ENCODE measurements at places on chromosomes 2 and 18. TPM values are rescaled to one million over a fixed set of nuclear protein-coding genes. Genes with fewer than 3 reads are reported as not detected.

Gene TRIM43B
- total RNA-seq: 1.1 TPM

Gene ZBTB14
- 17.3 TPM for total RNA-seq

Gene APOB
- total RNA-seq: 0.39 TPM

Gene ACVR1
- 10.3 TPM for total RNA-seq

Gene HOXD1
- total RNA-seq: 5.5 TPM

DNA sequence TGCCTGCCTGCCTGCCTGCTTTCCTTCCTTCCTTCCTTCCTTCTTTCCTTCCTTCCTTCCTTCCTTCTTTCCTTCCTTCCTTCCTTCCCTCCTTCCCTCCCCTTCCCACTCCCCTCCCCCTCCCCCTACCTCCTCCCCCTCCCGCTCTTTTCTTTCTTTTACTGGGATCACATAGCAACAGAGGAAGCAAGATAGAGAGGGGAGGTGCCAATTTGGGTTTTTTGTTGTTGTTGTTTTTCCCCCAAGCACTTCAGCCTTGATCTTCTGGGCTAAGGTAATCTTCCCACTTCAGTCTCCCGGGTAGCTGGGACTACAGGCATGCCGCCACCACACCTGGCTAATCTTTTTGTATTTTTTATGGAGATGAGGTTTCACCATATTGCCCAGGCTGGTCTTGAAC lies 20.0 kb downstream of the PPM1B start:
- no peaks in the 10 kb centered on the region for H3K4me1 ChIP-seq
- H3K36me3 ChIP-seq: no peaks in the 10 kb centered on the region
- no peak overlapping the region for H3K27ac ChIP-seq
- no peak for DNase-seq
- no peak overlapping the region for H3K4me3 ChIP-seq

GRCh38 chr2:235066895-235067294 lies 115.1 kb downstream of the SH3BP4 start:
- H3K36me3 ChIP-seq: no peaks in the 10 kb centered on the region
- H3K27ac ChIP-seq: no peak overlapping the region
- no peak for DNase-seq
- H3K4me1 ChIP-seq: no peaks in the 10 kb centered on the region
- H3K4me3 ChIP-seq: no peak overlapping the region

GRCh38 chr2:105674401-105674800 lies 70.3 kb upstream of the NCK2 start:
- no peaks in the 10 kb centered on the region for H3K27me3 ChIP-seq
- H3K4me3 ChIP-seq: no peak overlapping the region
- H3K27ac ChIP-seq: no peak overlapping the region
- DNase-seq: no peak

DNA sequence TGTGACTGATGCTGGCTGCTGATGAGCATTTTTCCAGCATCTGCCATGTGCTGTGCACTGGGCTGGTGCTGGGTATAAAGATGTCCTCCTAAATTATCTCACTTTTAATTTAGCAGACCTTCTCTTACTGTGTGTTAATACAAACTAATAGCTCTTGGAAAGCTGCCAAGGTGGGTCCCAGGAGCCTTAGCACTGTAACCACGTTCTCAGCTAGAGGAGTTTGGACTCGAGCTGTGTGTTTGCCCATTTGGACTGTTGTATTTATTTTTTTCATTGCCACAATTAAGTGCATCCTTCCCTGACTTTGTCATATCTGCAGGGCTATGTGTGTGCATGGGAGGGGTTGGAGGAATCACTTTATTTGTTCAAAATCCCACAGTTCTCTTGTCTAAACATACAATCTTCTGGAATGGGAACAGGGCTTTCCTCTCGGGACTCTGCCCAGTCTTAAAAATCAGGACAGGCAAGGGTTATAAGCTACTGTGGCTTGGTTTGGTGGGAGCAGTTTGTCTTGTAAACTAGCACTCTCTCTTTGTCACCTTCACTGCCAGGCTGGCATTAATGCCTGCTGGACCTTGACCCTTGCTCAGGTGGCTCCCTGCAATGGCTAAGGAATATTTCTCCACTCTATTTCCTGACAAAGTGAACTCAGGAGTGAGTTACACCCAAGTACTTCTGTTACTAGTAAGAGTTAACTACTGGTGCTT lies 129.7 kb upstream of the MGAT5 start:
- peaks cover under 1% of the 10 kb centered on the region for H3K4me1 ChIP-seq
- no peaks in the 10 kb centered on the region for H3K27me3 ChIP-seq

GRCh38 chr2:12728221-12728777 lies 11.6 kb downstream of the TRIB2 start:
- peak overlapping the region; percentile 96 for H3K27ac ChIP-seq
- peaks cover 79% of the 10 kb centered on the region for H3K4me1 ChIP-seq
- no peaks in the 10 kb centered on the region for H3K27me3 ChIP-seq
- no peaks in the 10 kb centered on the region for H3K36me3 ChIP-seq
- no peak overlapping the region for H3K4me3 ChIP-seq
- no peak for DNase-seq

GRCh38 chr2:41182961-41183360 lies 731.1 kb upstream of the SLC8A1 start:
- H3K27ac ChIP-seq: no peak overlapping the region
- no peaks in the 10 kb centered on the region for H3K4me1 ChIP-seq
- no peak overlapping the region for H3K4me3 ChIP-seq
- no peaks in the 10 kb centered on the region for H3K27me3 ChIP-seq
- H3K36me3 ChIP-seq: no peaks in the 10 kb centered on the region

DNA sequence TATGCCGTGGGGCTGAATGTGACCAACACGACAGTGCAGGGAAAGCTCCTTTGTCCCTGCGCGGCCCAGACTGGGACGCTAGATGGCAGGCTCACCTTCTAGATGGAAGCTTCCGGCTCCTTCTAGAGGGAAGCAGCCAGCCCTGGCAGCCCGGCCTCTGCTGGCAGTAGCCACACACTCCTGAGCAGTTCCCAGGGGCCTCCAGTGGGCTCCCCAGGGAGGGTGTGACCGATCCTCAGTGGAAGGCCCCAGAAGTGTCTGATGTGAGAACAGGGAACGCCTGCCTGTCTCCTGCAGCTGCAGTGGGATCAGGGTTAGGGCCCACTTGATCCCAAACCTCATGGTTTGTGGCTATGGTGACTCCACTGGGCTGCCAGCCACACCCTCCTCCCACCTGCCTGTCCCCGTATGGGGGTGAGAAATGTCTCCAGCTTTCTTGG lies 48.5 kb upstream of the LRPPRC start:
- H3K27ac ChIP-seq: no peak overlapping the region
- DNase-seq: peak; percentile 89
- H3K27me3 ChIP-seq: no peaks in the 10 kb centered on the region
- H3K36me3 ChIP-seq: no peaks in the 10 kb centered on the region

GRCh38 chr2:149430743-149431736 lies 100.7 kb downstream of the LYPD6 start:
- H3K4me3 ChIP-seq: no peak overlapping the region
- no peaks in the 10 kb centered on the region for H3K4me1 ChIP-seq
- H3K36me3 ChIP-seq: no peaks in the 10 kb centered on the region
- no peak for DNase-seq
- no peak overlapping the region for H3K27ac ChIP-seq

All from testis (tissue), 5 donors.